ENCODE measurements at places on chromosomes 12 and 14.

GRCh38 chr12:97063292-97063935 lies 156.4 kb downstream of the NEDD1 start:
- DNase-seq = no peak

GRCh38 chr12:89082370-89082753 lies 269.9 kb downstream of the DUSP6 start:
- DNase-seq = no peak

DNA sequence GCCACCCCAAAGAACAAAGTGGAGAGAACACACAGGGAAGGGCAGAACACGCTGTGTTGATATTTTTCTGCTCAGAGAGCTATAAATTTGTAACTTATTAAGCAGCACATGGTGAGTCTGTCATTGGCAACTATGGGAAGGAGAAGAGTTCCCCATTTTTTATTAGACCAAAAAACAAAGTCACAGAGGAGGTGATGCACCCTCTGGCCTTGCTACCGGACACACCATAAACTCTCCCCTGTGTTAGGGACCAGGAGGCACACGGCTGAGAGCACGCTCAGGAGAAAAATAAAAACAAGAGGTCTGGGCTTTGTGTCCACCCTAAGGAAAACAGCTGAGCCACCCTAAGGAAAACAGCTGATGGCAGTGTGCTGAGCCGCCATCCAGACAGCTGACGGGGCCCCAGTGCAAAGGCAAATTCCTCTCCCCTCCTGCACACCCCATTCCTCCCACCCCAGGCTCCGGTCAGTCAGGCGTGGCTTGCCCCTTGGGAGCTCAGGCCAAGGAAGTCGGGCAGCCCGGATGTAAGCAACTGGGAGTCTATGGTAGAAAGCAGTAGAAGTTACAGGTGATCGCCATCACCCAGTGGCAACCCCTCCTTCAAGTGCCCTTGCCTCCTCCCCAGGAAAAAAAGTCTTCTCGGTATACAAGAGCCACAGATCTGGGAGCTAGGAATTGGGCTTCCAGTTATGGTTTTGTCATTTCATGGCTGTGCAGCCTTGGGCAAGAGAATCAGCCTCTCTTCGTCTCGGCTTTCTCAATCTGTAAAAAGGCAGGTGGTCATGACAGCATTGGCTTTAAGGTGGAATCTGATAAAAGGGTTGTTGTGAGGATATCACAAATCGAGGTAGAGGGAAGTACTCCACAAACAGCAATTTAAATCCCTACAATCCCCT lies 2.4 kb downstream of the PXN start:
- no peak for DNase-seq

DNA sequence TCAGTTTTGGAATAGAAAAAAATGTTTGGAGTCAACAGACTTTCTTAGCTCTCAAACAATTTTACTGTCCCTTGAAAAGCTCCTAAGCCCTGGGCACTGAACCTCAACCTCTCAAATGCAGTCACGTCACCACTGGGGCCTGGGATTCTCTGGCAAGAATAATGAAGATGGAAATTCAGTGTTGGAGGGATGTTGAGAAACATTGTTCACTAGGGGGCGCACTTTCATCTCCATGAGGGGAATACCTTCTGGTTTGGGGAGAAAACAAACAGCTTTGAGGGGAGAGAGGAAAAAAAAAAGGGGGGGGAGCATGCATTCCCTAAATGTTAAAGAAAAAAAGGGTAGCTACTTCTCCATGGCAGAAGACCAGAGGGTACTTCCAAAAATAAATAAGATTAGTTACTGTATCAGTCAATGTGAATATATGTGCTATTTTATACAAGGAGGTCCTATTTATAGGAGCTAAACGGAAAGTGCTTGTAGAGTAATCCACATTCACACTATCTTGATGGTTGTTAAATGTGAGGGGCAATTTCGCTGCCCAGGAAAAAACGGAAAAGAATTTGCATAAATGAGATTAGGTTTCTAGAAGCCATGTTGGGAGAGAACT lies 5.8 kb upstream of the TBPL2 start:
- peak; percentile 39 for DNase-seq
